ENCODE measurements at places on chromosomes 3 and 15. TPM values are rescaled to one million over a fixed set of nuclear protein-coding genes. Genes with fewer than 3 reads are reported as not detected.

- no peak for DNase-seq
Measured at GRCh38 chr3:196219970-196220311, 3.6 kb downstream of the SLC51A start.

DNA sequence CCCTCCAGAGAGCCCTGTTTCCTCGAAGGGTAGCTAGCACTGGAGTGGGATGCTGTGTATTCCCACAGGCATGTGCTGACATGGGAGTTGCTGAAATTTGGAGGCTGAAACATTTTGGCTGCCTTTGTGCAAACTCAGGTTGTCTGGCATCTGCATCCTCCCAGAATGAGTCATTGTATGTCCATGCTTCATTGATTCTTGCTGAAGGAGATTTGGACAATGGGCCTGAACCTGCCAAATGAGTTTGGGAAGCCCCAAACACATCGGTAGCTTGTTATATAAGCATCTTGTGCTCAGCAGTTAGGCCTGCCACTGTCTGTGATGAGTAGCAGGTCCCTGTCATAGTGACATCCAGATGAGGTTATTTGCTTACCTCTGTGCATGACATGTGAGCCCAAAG lies 160.0 kb downstream of the IL5RA start:
- no peak for DNase-seq

GRCh38 chr15:44370830-44371229 lies 56.6 kb upstream of the CTDSPL2 start:
- DNase-seq, result peak; percentile 47

DNA sequence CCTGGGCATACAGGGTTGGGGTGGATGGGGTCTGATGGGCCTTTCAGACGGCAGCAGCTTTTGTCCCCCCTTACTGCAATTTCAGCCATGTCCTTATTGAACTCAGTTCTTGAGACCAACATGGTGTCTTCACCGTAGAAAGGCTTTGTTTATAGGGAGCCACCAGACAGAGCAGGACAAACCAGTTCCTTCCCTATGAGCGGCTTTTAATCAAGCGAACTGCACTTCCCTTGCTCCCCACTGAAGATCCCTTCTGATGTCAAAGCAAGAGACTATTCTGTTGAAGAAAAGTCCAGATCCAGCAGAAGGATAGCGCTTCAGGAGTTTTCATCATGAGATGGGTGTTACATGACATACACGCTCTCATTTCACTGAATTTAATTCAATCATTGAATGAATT lies 100.4 kb downstream of the CD47 start:
- DNase-seq, result no peak

- no peak for DNase-seq
Measured at GRCh38 chr15:51768018-51768417, 16.6 kb downstream of the TMOD2 start.

GRCh38 chr3:64011685-64012084 lies 11.6 kb downstream of the PSMD6 start:
- no peak for DNase-seq

- no peak for DNase-seq
Measured at GRCh38 chr15:84782346-84782745, 34.0 kb downstream of the ZNF592 start.

- DNase-seq, result no peak
Measured at GRCh38 chr3:89395456-89395855, 288.0 kb downstream of the EPHA3 start.

- DNase-seq, result peak; percentile 55
Measured at GRCh38 chr3:66010739-66011655, 27.7 kb downstream of the MAGI1 start.

DNA sequence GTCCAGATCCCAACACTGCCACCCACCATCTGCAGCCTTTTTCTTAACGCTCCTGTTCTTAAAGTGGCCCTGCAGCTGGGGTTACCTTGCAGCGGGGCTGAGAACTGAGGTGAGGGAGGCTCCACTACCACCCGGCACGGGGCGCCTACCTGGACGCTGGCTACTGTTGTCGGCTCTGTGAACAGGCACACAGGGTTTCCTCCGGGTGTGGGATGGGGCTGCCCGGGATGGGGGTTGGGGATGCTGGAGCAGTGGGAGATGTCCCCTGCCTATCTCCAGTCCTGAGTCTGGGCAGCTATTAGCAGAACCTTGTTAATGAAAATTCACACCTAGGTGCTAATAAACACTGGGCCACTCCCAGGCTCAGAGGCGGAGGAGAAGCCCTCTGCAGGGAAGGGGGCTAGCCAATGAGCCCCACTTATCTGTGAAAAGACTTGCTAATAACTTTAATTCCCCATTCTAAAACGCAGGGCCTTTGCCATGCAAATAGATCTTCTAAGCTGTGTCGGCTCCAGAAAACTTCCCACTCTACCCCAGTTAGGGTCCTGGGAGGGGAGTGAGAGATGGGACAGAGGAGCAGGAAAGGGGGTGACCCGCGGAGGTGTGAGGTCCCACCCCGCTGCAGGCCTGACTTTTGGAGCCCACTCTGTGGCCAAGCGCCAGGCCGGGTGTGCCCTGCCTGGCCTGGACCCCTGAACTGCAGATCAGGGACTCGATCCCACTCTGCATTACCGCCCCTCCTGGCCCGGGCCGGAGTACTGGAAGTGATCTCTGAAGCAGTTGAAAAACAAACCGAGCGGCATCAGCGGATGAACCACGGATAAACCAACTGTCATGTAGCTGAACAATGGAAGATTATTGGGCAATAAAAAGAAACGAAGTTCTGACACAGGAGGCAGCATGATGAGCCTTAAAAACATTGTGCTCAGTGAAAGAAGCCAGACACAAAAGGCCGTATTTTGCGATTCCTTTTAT lies 3.1 kb downstream of the MESP1 start:
- peak; percentile 82 for DNase-seq

GRCh38 chr3:171984883-171985282 lies 54.5 kb upstream of the FNDC3B start:
- no peak for DNase-seq

DNA sequence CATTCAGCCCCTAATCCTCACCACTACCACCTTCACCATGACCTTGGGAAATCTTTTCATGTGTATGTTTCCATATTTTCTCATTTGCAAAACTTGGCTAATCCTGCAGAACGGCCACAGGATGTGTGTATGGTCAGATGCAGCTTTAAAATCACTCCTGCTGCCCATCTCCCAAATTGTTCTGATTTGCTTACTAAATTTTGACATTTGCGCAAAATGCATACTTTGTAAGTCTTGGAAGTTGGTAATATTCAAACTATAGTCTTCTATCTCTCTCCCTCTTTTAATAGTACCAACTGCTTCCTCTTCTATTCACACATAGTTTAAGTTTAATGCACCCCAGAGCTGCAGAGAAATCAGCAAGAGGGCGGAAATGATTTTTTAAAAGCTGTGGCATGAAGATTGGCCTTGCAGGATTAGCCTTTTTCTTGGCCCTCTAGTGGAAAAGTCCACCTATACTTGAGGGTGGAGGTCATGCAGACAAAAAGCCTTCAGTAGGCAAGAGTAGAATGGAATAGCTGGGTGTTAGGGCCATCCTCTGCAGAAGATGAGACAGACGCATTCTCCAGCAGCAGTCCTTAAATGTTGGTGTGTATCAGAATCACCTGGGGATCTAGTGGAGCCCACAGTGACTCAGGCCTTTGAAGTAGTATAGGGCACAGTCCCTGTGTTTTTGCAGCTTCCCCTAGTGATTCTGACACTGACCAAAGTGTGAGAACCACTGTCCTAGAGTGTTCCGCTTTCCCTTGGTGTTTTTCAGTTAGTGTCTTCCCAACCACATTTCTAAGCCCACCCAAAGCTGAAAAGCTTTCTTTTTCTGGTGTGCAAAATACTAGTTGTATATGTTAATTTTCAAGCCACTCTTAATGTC lies 181.7 kb downstream of the CHST2 start:
- no peak for DNase-seq

DNA sequence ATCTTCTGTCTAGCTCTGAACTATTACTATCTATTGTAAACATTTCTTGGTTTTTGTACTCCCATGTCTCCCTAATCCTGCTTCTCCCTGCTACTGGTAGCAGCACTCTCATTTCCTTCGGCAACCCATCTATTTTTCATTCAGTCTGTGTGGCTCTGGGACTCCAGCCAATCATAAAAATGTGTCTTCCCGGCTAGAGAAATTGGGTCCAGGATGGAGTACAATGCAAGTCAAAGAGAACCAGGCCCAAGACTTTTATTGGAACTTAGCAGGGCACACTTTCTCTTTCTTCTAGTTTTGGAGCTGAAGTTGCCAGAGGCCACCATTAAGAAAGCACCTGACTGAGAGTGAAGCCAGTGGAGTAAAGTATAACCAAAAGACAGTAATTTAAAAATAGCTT lies 22.8 kb upstream of the ARHGEF26 start:
- no peak for DNase-seq

GRCh38 chr3:21534462-21534861 lies 216.5 kb downstream of the ZNF385D start:
- DNase-seq, result no peak

DNA sequence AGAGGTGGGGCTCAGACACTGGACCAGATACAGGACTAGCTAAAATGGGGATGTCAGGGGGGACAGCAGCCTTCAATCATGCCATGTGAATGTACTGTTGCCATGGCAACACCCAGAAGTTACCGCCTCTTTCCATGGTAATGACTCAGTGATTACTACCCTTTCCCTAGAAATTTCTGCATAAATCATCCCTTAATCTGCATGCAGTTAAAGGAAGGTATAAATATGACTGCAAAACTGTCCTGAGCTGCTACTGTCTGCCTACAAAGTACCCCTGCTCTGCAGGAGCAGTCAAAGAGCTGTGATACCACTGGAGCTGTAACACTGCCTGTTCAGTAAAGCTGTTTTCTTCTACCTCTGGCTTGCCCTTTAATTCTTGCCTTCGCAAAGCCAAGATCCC lies 168.2 kb downstream of the PEAK1 start:
- peak; percentile 66 for DNase-seq

DNA sequence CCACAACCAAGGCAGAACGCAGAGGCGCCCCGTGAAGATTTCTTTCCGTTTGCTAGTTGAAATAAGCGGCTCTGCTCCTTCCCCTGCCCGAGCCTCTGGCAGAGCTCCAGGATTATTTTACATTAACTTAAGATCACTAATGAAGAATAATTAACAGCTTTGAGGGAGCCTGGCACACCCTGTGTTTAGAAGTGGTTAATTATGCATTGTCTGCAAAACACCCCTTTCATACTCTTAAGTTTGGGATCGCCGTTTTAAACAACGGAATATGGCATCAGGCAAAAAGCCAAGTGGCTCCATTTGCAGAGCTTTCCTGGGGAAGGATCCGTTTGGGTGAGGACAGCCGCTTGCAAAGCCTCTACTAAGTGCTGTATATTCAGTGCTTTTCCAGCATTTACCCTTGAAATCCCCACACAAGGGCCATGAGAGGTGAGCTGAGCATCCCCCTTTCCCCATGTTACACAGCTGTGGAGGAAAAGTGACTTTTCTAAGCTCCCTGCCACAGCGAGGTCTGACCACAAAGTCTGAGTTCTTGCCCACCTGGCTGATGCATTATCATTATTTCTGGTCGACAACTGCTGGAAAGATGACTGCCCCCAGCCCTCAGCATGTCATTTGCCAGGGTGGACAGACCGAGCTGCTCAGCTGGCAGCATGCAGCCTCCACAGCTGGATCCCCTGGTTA lies 33.9 kb downstream of the IQSEC1 start:
- DNase-seq, result no peak

DNA sequence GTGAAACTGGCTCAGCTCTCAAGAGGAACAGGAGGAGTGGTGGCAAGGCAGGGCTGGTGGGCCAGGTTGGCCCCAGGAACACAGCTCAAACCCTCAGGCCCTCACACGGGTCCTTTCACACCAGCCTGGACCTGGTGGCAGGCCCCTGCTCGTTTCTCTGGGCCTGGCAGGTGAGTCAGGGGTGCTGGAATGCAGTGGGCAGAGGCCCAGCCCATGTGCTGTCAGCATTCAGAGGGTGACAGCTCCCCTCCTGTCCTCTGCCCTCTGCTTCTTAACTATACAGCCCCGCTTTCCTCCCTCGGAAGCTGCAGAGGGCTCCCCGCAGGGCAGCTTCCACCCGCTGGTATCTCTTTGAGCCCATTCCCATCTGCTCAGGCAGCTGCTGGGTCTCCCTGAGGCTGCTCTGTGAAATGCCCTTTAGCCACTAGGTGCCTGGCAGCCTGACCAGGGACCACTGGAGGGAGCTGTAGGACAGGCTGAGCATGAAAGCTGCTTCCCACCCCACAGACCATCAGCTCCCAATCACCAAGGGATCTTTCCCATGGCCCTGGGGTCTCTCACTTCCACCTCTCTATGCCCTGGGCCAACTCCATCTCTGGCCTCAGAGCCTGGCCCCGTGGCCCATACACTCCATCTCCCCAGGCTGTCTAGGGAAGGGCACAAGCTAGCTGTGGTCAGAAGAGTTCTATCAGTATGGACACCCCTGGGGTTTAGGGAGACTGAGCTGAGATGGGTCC lies 24.8 kb downstream of the SHF start:
- DNase-seq, result peak; percentile 98

GRCh38 chr3:158920371-158920770 lies 118.5 kb downstream of the MFSD1 start:
- no peak for DNase-seq

DNA sequence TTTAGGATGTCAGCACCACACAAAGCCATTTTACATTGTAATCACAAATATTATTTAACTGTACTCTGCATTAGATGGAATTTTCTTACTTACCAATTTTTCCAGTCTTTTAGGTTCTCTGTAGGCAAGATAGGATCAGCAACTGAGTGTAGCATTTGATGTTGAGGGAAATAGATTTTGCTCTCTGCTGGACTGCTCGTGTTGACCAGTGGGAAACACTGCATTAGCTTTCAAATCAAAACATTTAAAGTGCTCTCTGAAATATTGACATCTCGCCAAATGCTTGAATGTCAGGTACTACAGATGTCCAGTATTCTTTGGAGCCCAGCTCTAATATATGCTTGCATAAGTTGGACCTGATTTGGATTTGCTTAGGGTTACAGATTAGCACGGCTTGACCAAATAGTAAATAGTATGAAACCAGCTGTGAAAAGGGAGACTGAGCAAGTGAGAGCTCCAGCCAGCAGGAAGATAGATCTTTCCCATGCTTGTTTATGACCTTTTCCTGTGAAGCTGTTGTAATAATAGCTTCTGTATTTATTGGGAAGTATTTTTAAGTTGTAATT lies 29.5 kb downstream of the P2RY14 start:
- DNase-seq, result no peak

GRCh38 chr3:64359735-64360134 lies 134.5 kb upstream of the PRICKLE2 start:
- no peak for DNase-seq

DNA sequence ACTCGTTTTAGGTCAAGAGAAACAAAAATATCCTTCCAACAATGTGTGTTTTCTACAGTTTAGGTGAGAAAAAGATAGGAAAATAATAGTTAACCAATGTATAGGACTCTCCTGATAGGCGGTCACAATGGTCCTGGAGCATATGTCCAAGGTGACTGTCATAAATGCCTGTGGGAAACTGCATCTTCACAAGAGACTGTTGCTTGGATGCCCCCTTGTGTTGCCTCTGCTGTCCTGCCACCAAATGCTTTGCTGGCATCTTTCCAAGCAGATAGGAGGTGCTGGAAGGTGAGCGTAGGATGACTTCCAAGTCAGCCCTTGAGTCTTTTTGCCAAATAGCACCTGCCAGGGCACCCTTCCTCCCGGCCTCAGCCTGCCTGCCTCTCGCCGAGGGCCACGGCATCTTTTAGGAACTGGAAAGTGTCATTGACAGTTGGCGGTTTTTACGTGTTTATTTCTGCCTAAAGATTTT lies 24.1 kb upstream of the SACM1L start:
- peak; percentile 88 for DNase-seq

GRCh38 chr3:73546961-73547360 lies 77.8 kb downstream of the PDZRN3 start:
- DNase-seq, result no peak

The SYNPR gene
- 0.18 TPM for total RNA-seq

The SLC25A36 gene
- 83.1 TPM for total RNA-seq

The ENTPD3 gene
- 0.29 TPM for total RNA-seq

The PSMD6 gene
- 106 TPM for total RNA-seq

The EOGT gene
- 42.7 TPM for total RNA-seq

The CLDN11 gene
- total RNA-seq, result 14.7 TPM
